ENCODE measurements at places on chromosomes 4 and X. TPM values are rescaled to one million over a fixed set of nuclear protein-coding genes. Genes with fewer than 3 reads are reported as not detected.

CFAP47 gene
- total RNA-seq = not detected

GUCY2F gene
- total RNA-seq = not detected

SLC6A14 gene
- 0.13 TPM for total RNA-seq

NUDT10 gene
- total RNA-seq = not detected

CT45A5 gene
- not detected for total RNA-seq

HPGD gene
- total RNA-seq = 33.7 TPM

AADAT gene
- 0.81 TPM for total RNA-seq
